Right cardiac atrium (tissue), 5 donors: ENCODE measurements at places on chromosomes 4 and X. TPM values are rescaled to one million over a fixed set of nuclear protein-coding genes. Genes with fewer than 3 reads are reported as not detected.

GRCh38 chr4:26217481-26217880 lies 103.3 kb upstream of the RBPJ start:
- DNase-seq: no peak

Gene CXXC4
- polyA plus RNA-seq: 2.5 TPM

GRCh38 chrX:21373637-21374162 lies 518 bp upstream of the CNKSR2 start:
- peak; percentile 49 for DNase-seq

Gene NIPAL1
- 0.20 TPM for polyA plus RNA-seq

GRCh38 chrX:109389917-109390316 lies 92.0 kb downstream of the GUCY2F start:
- DNase-seq: no peak

Gene BCOR
- polyA plus RNA-seq: 11.1 TPM

- DNase-seq: no peak
Measured at GRCh38 chr4:64584981-64585557, 175.8 kb upstream of the TECRL start.

- DNase-seq: no peak
Measured at GRCh38 chr4:38365748-38366310, 298.2 kb upstream of the KLF3 start.

- no peak for DNase-seq
Measured at GRCh38 chr4:101600287-101600686, 190.2 kb upstream of the BANK1 start.

DNA sequence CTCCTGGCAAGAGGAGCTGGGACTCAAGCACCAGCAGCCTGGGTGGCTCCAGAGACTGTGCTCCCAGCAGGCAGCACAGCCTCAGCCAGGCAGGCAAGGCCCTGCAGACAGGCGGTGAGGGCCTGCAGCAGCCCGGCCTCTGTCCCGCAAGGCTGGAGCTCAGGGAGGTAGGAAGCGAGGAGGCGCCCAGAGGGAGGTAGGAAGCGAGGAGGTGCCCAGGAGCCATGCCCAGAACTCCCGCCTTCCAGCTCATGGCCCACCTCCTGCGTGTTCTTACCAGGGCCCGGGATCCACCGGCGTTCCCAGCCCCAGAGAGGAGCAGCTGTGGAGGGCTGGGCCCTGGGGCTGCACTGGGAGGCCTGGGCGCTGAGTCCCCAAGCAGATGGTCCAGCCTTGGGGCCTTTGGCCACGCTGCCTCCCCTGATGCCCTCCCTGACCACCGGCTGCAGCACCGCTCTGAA lies 133.1 kb downstream of the HMX1 start:
- DNase-seq: no peak

GRCh38 chrX:13440176-13440575 lies 120.3 kb upstream of the ATXN3L start:
- DNase-seq: no peak

Gene CPZ
- polyA plus RNA-seq: 1.5 TPM

DNA sequence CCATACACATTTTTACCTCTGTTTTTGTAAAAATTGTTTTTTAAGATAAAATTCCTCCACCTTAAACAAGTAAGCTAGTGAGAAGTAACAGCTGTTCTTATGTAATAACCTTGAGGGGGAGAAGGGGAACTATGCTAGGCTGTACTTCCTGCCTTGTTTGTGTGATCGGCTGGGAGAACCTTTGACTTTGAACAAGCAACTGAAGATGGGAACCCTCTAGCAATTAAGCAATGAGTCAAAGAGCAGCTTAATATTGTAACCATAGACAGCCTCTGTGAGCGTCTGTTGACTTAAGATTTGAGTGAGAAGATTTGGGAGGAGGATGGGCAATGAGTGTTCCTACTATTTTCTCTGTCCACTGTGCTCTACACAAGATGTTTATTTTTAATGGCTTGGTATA lies 135.1 kb downstream of the SCLT1 start:
- no peak for DNase-seq

GRCh38 chrX:31353095-31353494 lies 281.3 kb upstream of the FTHL17 start:
- DNase-seq: no peak

Gene PPP4R3C
- polyA plus RNA-seq: not detected

DNA sequence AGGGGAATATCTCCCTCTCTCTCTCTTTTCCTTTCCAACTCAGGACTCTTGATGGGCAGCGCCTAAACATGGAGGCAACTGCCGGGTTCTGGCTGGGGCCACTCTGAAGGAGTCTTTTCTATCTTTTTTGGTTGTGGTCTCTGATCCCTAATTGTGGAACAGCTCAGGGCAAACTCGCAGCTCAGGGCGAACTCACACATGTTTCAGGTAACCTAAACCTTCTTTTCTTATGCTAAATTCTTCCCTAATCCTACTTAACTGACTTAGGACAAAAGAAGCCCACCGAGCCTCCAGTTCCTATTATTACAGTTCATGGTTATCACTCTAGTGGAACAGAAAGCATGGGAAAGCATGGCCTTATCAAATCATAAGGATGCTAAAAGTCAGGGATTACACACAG lies 21.3 kb downstream of the ETDA start:
- DNase-seq: no peak

Gene PAGE2B
- polyA plus RNA-seq: not detected

DNA sequence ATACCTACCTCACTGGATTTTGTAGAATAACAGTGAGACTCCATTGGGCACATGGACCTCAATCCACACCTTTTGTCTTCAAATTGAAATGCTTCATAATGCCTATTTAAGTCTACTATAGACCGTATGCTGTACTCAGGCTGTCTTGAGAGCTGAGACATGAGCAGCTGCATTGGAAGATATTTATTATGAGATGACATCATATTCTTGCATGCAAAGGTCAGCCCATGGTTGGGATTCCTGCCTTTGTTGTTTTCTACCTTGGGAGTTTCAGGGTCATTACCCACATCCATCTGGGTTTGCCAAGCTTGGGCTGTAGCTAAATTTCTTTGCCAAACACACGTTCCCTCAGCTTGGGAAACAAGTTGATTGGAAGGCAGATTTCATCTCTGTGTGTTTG lies 33.2 kb upstream of the MAMLD1 start:
- DNase-seq: no peak

DNA sequence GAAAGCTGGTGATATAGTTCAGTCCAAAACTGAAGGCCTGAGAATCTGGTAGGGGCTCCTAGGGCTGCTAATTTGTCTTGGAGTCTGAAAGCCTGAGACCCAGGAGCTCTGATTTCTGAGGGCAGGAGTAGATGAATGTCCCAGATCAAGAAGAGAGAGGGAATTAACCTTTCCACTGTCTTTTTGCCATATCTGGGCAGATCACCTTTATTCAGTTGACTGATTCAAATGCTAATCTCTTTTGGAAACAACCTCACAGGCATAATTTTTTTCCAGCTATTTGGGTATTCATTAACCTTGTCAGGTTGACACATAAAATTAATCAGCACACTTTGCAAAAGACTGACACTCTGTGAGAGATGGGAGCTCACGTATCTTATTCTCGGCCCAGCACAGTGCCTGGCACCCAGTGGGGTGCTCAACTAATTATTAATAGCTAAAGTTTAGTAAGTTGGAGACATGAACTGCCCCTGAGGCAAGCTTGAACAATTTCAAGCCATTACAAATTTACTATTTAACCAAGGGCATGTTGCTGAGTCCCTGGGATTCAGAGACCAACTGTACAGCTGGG lies 114.3 kb downstream of the CPEB2 start:
- DNase-seq: no peak

DNA sequence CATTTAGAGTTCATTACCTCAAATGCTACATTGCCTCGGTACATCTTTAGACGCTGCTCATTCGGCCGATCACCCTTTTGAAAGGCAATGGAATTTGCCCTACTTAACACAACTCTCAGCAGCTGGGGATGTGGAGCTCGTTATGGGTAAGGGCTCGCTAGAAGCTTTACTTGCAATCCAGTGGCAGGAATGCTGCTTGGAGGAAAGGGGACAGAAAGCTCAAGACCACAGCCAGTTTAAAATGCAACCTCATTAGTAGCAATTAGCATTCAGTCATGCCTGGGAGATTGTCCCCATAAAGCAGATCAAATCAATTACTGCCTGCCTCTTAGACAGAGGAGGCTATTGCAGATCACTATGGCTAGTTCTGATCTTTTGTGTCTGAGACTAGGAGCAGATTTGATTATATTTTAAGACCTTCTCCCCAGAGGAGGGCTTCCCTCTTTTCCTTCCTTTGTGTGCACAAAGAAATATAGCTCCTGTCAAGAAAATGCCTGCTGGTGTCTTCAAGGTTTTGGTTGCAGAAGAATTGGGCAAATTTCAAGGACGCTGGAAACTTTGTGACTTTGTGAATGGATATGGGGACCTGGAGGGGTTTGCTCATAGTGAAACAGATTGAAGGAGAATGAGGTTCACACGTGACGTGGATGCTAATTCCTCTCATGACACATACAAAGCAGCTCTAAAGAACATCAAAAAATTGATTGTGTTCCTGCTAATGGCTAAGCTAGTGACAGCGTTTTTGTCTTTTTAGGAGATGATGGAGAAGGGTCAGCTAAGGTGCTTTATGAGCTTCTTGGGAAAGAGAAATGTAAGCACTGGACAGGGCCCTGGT lies 237.5 kb upstream of the GLRA2 start:
- DNase-seq: no peak

Gene CC2D2A
- polyA plus RNA-seq: 13.0 TPM

GRCh38 chrX:153499341-153499740 lies 4.6 kb downstream of the BGN start:
- DNase-seq: no peak

DNA sequence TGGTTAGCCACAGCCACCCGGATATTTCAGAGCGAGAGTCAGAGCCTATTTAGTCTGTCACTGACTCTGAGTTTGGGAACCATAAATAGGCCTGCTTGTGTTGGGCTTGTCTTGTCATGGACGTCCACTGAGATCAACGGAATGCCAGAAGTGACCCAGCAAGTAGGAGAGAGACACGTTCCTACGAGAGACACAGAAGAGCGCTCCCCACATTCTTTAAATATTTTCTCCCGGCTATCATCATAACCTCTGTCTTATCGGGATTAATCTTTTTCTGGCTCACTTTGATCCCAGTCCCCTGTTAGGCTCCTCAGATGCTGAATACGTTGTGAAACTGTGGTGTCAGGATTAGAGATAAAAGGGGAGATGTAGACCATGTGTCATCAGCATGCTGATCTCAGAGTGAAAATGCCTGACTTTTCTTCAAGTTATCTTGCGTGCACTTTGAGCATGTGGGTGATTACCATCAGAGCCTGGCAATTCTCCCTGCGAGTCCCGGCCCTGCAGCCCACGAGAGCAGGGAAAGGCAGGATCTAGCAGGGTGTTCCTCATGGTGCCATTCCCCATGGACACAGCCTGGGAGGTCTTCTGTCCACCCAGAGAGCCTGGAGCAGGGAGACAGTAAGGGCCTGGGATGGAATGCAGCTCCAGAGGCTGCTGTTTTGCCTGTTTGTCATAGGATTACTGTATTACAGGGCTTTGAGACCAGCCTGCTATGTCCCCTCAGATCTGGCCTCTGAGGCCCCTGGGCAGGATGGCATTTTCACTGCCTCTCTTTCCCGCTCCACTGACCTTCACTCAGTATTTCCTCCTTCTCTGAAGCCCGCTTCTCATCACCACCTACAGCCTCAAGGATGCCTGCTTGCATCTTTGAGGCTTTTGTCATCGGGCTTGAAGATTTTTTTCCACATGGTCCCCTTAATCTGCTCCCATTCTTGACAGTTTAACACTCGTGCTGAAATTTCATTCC lies 2.8 kb upstream of the TENM3 start:
- no peak for DNase-seq

Gene RNF4
- 16.3 TPM for polyA plus RNA-seq

Gene AFM
- polyA plus RNA-seq: not detected

DNA sequence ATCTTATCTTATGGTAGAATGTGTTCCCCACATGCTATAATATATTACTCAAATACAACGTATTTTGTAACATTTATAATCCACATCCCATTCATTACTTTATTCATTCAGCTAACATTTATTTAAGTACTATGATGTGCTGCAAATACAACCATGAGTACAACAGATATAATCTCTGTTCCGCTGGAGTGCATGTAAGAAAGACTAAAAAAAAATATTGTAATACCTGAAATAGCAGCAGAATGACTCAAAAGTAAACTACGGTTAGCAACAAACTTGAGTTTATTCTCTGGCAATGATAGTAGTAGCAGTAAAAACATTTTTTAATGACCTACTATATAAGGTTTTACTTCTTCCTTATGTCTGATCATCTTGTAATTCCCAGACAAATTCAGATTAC lies 1776.3 kb downstream of the STIM2 start:
- no peak for DNase-seq

DNA sequence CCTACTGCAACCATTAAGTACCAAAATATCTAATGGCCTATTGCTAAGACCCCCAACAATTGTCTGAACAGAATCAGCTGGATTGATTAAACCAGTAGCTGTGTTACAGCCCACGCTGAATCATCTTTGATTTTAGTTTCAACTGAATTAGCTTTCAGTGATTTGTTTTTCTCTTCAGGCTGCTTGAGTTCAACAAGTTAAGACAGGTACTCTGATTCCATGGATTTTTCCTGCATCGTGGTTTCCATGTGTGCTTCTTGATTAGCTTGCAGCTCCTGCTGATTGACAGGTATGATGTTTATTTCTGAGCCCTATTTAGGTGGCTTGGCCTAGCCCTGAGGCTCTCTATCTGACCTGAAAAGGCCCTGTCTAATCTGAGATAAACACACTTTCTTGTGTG lies 91.3 kb downstream of the GUCY2F start:
- no peak for DNase-seq

GRCh38 chrX:41591906-41592305 lies 96.9 kb upstream of the GPR34 start:
- no peak for DNase-seq

Gene CYSLTR1
- polyA plus RNA-seq: 0.52 TPM

Gene SPANXD
- not detected for polyA plus RNA-seq

Gene SSX2B
- not detected for polyA plus RNA-seq

DNA sequence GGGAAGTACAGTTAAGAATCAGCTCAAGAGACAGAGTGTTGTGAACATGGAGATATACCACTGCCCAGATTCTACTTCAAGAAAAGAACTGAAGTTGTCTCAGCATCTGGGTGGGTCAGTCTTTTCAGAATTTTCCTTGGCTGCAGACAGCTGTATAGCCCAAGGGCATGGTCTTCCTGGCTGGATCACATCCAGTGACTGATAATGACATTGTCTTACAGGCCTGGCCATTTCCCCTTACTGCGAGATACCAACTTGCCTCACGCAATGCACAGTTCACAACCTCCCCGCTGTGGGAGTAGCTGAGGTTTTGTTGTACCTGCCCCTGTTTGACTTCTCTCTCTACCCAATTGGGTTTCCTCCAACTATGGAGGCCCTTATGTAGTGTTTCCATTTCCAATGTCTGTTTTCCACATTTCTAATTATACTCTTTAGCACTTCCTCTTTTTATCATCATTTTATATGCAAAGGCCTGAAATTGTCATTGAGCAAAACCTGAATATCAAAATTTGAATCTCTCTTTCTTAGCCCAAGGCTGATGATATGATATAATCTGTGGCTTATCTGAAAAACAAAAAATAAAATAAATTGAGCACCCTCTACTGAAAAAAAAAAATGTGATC lies 209.1 kb downstream of the NAF1 start:
- DNase-seq: no peak
